ENCODE measurements at places on chromosomes 4 and X.

GRCh38 chr4:95599777-95600400 is 51.1 kb upstream of the UNC5C start:
- DNase-seq, result no peak

- no peak for DNase-seq
These were observed 37.6 kb downstream of the PHKA1 start for GRCh38 chrX:72676465-72676864.

DNA sequence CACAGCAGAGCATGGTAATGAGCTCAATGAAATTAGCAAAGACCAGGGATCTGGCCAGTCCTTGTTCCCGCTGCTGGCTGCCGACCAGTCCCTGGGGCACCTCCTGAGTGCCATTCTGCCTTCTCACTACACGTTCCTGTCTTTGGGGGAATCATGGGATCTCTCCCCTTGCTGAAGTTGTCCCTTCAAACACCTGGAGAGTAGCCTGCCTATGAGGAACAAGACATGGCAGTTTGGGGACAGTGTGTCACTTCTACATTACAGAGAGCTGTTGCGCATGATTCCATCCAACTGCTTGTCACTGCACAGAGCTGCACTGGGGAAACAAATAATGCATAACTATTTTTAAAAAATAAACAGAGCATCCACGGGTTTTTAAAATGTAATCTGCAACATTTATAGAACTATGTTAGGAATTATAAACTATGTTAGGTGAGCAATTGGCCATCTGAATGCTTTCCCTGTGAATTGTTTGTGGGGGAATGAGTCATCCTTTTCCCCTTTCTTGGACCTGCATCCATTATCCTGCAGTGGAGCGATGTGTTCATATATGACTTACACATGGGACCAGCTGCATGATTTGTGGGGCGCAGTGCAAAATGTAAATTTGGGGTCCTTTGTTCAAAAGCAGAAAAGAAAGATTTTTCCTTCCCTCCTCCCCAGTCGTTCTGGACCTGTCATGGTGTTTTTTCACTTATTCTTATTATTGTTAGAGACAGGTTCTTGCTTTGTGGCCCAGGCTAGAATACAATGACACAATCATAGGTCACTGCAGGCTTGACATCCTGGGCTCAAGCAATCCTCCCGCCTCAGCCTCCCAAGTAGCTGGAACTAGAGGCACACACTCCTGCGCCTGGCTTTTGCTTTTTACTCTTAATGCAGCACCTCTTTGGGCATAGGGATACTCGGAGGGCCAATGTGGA is 115.0 kb upstream of the TBL1X start:
- no peak for DNase-seq

GRCh38 chr4:48974979-48975640 is 11.0 kb upstream of the CWH43 start:
- no peak for DNase-seq

GRCh38 chrX:22032084-22032483 is at the start of gene PHEX:
TSS of gene PHEX (plus strand) at chrX:22032325. CDS start at chrX:22033006, 681 bp downstream.
- no peak for DNase-seq

GRCh38 chr4:42015438-42015837 is 25.1 kb downstream of the SLC30A9 start:
- DNase-seq, result no peak

DNA sequence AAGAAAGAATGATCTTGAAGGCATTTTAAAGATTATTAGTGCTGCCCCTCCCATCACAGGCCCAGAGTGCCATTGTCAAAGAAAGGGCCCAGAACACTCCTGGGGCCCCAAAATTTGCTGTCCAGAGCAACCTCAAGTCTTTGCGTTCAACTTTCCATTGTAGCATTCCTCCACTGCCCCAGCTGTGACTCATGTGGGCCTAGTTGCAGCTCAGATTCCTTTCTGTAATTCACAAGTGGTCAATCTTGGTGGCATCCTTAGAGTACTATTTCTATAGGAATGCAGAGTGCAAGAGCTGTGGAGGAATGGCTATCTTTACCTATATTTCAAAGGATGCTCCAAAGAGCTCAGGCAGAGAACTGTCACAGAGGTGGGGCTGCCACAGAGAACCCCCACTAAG is 1500.8 kb upstream of the IGFBP7 start:
- DNase-seq, result no peak

- no peak for DNase-seq
These were observed 154.3 kb downstream of the CAMK2D start for GRCh38 chr4:113607147-113607720.

DNA sequence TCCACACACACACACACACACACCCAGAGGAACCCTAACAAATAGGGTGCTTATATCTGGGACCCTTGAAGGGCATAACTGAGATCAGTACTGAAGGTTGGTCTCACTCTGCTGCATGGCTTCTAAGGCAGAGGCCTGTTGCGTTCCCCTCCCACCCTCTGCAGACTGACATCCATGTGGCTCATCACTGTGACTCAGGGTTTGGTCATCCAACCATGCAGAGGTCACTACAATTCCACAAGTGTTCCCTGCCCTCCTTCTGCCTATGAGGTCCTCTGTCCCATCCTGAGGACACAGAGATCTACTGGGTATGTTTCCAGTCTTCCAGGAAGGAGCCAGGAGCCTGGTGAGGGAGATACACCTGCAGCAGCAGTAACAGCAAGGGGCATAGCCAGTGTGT is 55.8 kb downstream of the XAGE2 start:
- DNase-seq, result no peak

DNA sequence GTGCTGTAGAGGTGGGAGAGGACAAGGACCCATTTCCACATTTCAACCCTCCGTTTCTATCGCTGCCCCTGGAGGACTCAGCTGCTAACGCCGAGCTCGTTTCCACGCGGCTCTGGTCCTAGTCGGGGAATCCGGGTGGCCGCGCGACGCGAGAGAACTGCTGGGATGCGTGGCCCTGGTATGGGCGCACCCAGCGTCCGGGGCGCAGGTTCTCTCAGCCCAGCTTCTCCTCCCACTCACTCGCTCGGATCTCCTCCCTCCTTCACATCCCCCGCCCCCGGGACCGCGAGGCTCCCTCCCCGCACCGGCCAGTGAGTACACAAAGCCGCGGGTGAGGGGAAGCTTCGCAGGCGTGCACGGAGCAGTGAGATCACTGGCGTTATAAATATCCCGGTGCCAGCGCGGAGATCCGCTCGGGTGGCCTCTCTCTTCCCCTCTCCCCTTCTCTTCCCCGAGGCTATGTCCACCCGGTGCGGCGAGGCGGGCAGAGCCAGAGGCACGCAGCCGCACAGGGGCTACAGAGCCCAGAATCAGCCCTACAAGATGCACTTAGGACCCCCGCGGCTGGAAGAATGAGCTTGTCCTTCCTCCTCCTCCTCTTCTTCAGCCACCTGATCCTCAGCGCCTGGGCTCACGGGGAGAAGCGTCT is at the start of gene FGF5:
Gene FGF5 (plus strand): TSS at position 412 of the 649 bp plus-strand sequence. CDS start 161 bp downstream, at position 573.
- DNase-seq, result peak; percentile 83

DNA sequence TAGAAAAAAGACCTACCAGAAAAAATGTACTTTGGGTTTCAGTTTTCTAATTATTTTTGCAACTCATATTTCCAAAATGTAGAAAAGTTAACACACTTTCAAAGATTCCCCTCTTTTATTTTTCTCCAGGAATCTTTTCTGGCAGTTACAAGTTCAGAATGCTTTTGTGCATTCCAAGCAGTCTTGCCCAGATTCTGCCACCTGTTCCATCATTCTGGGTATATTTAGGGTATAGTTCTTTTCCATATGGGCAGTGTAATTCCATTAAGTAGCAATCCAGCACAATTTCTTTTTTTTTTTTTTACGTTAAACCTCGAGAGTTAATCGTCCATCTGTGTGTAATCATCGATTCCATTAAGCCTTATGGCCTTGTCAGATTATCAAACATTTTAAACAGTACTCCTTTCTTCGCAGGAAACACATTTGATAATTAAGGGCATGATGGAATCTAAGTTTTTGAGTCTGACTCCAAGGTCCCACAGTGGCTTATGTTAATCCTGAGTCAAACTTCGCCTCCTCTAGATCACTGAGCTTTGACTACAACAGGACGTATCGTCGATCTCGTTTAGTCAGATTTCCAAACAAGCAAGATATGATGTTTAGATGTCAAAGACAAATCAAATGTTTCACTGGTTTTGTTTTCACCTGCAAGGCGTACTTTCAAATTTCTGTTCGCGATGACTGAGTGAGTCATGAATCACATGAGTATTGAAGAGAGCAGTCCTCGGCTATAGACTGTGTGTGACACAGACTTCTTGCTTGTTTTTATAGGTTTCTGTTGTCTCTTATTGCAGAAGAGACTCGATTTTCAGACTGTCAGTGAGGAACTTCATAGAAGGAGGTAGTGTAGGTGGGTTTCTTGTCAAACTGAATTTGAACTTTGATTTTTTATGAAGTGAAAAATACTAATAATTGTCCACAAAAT is 118.9 kb upstream of the GK2 start:
- DNase-seq, result peak; percentile 2

DNA sequence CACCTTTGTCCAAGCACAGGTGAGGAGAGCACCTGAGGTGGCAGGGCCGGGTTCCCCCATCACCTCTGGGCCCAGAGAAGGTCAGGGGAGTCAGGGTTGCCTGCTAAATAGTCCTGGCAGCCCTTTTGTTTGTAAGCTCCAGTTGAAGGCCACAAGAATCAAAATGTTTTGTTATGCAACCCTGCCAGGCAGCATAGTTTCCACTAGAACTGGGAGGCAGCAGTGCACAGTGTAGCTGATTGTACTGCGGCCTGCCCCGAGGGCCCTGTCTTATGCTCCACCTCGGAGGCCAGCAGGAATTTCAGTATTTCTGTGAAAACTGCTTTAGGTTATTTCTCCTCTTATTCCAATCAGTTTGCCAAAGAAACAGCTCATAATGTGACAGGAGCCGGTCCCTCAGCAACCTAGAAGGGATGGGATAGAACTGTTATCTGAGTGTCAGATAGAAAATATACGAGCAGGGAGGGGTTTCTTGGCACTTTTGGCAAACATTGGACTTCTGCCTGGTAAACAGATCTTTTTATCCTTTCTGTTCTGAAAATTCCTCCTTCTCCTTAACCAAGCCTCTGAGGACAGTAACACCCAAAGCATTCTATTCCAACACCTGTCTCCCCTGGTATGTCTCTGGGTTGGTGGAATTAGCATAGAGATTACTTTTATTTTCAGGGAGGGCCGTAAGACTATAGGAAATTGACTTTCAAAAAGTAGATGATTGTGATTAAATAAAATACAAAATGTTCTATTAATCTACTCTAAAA is 93.6 kb downstream of the LNX1 start:
- DNase-seq, result no peak

GRCh38 chr4:183335369-183335940 is 13.2 kb upstream of the CLDN24 start:
- peak; percentile 72 for DNase-seq

DNA sequence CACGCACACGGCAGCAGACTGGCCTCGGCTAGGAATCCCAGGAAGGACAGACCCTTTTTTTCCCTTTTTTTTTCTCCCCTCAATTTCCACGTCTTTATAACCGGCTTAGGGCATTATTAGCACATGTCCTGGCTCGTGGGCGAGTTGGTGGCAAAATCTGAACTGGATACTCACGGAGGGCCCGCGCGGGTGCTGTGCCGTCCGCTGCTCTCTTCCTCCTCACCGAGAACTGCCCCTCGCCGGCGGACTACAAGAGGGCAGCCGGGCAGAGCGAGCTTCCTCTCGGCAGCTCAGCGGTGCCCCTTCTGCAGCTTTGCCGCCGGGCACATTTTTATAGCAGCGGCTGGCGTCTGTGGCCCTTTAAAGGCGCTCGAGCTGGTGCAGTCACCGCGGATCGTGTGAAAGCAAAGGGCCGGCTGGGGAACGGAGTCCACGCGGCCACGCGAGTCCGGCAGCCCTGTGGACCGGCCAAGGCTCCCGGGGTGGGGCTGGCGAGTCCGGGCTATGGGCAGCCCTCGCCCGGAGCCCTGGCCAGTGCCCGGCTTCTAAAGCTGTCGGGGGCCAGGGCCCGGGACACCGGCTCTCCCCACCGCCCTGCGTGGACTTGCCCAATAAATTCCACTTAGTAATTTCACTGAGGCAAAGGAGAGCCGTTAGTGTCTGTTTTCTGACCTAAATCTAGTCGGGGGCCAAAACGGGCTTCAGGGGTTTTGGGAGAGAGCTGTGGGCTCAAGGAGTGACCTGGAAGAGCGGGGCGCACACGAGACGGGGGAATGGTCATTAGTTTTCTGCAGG is 1.3 kb upstream of the CITED1 start:
- peak; percentile 87 for DNase-seq

DNA sequence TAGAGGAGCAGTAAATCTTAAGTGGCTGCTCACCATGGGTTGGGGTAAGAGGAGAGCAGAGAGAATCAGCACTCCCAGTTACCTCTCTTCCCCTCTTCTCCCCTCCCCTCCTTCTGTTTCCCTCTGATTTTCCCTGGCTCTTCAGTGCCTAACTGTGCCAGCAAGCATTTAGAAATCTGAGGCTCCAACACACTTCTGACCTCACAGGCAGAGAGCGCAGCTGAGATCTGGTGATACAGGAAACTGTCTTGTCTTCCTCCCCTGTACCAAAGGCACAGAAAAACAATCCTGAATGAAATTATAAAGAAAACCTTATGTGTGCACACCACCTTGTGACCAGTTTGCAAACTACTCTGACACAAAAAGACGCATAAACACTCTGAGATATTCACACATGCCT is 82.4 kb upstream of the SMIM10 start:
- peak; percentile 23 for DNase-seq

DNA sequence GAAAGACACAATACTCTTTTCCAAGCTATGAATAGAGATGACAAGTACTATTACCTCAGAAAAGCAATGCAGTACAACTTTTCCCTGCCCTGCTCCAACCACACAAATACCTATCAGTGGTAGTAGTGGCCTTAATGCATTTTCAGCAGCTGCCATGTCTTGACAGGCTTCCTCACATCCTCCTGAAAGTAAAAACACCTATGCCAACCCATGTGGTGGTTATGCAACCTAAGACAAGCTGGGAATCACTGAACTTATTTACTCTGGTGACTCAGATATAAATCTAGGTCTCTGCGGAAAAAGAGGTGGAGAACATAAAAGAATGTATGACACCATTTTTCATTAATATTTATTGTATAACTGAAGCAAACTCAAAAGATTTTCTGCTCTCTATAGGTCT is 14.5 kb downstream of the WDFY3 start:
- peak; percentile 59 for DNase-seq

GRCh38 chr4:159013692-159014091 is 89.2 kb upstream of the RAPGEF2 start:
- no peak for DNase-seq

- DNase-seq, result no peak
These were observed 5.1 kb upstream of the SLC25A6 start for GRCh38 chrX:1397001-1397400.

DNA sequence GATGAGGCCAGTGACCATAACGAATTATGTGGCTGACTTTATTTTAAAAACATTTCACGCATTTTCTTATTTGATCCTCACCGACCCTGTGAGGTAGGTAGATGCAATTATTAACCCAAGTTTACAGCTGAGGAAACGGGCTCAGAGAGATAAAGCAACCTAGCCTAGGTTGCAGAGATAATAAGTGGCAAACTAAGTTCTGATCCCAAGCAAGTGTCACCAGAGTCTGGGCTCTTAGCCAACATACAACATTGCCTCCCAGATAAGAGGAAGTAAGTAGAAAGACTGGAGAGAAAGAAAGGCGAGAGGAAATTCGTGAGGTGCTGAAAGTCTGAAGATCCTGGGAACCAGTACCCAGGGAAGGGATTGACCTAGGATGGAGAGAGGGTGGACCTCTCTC is 77.4 kb upstream of the GPR50 start:
- no peak for DNase-seq
